ENCODE measurements at places on chromosomes 2 and 18. TPM values are rescaled to one million over a fixed set of nuclear protein-coding genes. Genes with fewer than 3 reads are reported as not detected.
A peak's percentile ranks its signal among the peaks of the same experiment; 100 is the strongest.

The LIPG gene
- 10.2 TPM for total RNA-seq

DNA sequence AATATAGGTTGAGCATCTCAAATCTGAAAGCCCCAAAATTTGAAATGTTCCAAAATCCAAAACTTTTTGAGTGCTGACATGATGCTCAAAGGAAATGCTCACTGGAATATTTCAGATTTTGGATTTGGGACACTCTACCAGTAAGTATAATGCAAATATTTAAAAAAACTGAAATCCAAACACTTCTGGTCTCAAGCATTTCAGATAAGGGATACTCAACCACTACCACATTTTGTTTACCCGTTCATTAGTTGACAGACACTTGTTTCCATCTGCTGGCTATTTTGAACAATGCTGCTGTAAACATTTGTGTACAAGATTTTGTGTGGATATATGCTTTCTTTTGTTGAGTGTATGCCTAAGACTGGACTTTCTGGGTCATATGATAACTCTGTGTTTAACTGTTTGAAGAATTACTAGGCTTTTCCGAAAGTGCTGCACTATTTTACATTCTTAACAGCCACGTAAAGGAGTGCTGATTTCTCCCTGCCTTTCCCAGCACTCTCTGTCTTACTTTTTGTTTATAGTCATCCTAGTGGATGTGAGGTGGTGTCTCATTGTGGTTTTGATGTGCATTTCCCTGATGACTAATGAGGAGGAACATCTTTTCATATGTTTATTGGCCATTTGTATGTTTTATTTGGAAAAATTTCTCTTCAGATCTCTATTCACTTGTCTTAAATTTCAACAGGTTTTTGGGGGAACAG lies 19.5 kb upstream of the DCDC2C start:
- no peak for DNase-seq

DNA sequence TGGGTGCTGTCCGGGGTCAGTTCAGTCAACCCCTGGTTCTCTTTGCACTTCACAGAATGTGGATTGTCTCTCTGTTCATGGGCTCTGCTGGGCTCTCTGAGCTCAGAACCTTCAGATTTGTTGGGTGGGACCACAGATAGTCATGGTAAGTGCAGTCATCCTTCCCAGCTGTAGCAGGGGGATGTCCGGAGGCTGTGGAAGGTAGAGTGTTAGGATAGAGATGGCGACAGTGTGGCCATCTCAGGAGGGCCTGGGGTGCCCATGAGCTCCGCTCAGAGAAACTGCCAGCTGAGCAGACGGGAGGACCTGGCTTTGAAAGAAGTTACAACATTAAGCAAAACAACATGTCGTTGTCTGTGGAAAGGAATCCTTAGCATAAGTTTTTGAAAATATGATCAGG lies 149.8 kb downstream of the FAM210A start:
- no peak for DNase-seq

DNA sequence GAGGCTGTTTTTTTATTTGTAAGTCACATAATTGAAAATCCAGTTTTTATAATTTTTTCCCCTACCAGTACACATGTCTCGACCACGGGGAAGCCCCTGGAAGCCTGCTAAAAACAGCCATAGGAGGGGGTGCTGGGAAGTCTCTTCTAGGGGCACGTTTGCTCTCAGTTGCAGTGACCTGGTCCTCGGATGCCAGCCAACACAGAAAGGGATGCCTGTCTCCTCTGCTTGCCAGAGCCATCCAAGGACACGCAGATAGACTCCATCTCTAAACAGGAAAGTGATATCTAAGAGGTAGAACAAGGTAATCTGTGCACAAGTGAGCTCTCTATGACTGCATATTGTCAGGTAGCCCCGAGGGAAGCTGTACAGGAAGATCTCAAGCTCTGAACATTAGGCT lies 255.8 kb downstream of the SETBP1 start:
- DNase-seq: no peak

GRCh38 chr2:178072000-178072382 lies 586 bp downstream of the PDE11A start:
- DNase-seq: no peak

DNA sequence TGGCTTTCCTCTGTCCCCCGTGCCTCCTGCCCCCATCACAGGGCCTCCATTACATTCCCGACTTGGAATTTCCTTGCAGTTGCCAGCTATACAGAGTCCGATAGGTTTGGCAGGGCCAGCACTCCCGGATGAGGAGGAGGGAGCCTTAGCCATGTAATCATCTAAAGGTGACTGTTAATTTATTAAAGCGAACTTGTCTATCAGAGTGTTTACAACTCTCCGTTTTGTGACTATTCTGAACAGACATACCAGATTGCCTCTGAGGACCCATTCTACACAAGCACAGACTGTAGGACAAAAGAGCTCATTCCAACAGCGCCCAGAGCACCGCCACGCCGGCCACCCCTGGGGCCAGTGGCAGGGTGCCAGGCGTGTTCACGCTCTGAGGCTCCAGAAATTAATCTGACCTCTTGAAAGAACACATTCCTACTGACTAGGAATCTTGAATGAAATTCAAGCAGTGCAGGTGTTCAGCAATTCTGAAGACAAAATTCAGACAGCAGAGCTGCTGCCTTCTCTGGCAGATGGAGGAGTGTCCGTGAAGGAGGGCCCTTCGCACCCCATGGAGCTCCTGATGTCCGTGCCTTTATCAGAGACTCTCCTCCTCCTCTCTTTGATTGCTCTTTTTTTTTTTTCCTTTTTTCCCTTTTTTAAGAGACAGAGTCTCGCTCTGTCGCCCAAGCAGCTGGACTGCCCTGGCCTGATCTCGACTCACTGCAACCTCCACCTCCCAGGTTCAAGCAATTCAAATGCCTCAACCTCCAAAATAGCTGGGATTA lies 58.1 kb upstream of the RALBP1 start:
- DNase-seq: no peak

- no peak for DNase-seq
Observed at GRCh38 chr2:181785691-181786344, 105.5 kb upstream of the NEUROD1 start.

- no peak for DNase-seq
Observed at GRCh38 chr2:3443506-3444084, 64.1 kb downstream of the TRAPPC12 start.

DNA sequence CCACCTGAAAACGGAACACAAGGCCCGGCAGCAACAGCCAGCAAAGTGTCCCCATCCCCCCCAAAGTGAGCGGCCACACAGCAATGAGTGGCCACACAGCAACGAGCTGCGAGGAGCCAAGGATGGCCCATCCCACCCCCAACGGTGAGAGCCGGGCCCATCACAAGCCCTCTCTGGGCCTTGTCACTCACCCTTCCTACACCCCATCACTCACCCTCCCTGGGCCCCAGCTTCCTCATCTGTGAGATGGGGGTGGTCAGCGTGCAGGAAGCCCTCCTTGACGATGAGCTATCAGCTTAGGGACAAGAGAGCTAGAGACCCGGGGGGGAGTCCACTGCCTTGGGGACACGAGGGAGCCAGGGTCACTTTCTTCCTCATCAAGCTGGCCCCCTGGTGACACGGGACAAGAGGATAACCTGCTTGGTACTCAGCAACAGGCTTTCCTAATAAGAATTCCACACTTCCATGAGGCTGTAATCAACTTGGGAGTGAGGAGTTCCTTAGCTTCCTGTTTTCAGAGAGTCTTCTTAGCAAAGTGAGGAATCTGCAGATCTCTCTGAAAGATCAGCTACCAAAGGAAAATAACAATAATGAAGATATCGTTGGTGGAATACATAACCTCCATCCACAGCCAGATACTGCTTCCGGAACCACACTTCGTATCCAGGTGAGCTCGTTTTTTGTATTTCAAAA lies 92.8 kb downstream of the HDAC4 start:
- DNase-seq: no peak

DNA sequence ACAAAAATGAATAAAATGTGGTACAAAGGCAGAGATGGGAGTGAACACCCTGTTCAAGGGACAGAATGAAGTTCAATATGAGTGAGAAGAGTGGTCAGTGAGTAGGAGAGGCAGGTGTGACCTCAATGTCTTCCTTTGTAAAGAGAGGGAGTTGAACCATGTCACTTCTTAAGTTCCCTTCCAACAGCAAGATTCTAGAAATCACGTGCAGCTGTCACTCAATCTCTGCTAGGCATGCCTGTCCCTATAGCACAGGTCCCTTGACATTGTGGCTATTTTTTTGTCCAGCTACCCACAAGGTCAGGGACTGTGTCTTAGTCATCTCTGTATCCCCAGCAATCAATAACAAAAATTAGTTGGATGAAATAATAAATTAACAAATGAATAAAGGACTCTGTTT lies 66.9 kb downstream of the VSNL1 start:
- no peak for DNase-seq

DNA sequence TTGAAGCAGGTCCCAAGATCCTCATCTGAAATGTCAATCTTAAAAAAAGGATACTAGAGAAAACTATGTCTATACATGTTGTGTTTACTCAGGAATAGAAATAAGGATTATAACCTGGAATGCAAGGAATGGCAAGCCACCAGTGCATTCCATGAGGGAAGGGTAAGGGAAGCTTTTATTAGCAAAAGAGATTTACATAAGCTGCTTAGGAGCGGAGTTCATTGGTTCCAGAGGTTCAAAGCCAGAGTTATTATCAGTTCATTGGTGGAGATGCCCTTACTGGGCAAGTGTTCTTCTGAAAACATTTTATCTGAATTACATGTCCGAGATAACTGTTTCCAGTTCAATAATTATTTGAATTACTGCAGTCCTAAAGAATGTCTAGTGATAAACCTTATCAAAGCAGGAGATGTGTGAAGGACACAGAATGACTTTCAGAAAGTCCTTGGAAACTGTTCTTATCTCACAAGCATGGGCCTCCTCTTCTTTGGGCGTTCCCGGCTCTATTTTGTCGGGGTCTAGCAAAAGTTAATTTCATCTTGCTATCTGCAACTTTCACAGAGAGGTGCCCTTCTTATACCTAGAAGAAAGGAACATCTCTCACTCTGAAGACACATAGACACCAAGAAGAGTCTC lies 23.5 kb downstream of the COMMD1 start:
- no peak for DNase-seq

The CLEC4F gene
- total RNA-seq: not detected

GRCh38 chr18:48931680-48932461 lies 18.9 kb downstream of the SMAD7 start:
- no peak for DNase-seq

DNA sequence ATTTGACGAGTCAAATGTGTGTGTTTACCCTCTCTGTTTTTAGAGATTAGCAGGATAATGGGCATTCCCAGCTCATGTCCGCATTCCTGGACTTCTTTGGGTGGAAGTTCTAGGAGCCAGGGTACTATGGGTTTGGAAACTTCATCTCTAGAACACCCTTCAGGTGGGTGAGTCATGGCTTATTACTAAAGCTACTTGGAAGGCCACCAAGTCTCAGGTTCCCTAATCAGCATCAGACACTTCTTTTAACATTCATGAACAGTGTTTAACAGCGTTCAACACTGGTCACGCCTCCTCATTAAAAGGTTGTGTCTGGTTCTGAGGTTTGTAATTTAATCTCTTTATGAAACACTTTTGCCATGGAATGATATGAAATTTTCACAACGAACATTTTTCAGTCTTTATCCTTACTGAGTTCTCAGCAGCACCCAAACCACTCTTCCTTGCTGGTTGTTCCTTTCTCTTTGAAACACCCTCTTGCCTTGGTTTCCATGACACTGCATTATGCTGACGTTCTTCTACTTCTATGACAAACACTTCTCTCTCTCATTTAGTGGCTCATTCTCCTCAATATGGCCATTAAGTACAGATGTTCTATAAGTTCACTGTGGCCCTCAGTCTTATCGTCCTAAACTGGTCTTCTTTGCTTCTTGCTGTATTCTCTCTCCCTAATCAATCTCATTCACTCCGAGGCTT lies 49.3 kb downstream of the MMADHC start:
- DNase-seq: no peak

- no peak for DNase-seq
Observed at GRCh38 chr2:16285813-16286510, 345.6 kb downstream of the MYCN start.

GRCh38 chr18:48030616-48031480 lies 100.4 kb upstream of the SMAD2 start:
- DNase-seq: no peak

DNA sequence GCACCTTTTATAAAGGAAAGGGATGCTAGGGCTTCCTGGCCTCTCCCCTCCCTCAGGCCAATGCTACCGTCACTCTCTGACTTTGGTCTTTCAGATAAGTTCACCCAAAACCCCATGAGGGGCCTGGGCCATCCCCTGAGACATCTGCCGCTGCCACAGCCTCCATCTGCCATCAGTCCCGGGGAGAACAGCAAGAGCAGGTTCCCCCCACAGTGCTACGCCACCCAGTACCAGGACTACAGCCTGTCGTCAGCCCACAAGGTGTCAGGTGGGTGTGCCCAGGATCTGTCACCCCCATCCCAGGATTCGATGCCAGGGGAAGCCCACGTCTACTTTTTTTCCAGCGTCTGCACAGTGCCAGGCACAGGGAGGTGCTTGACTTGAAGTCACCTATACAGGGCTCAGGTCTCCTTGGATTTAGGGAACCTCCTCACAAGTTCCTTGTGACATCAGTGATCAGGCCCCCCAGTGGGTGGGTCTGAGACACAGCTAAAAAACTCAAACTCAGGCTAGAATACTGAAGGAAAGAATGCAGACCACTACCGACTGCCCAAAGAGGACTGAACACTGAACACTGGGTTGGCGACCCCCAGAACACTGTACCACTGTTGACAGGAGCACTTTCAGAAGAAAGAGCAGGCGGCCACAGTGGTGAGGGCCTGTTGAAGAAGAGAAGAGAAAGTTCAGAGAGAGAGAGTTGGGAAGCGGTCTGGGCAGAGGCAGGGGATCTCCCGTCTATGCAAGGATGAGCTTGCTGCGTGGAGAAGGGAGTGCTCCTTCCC lies 85.3 kb downstream of the EPAS1 start:
- no peak for DNase-seq

DNA sequence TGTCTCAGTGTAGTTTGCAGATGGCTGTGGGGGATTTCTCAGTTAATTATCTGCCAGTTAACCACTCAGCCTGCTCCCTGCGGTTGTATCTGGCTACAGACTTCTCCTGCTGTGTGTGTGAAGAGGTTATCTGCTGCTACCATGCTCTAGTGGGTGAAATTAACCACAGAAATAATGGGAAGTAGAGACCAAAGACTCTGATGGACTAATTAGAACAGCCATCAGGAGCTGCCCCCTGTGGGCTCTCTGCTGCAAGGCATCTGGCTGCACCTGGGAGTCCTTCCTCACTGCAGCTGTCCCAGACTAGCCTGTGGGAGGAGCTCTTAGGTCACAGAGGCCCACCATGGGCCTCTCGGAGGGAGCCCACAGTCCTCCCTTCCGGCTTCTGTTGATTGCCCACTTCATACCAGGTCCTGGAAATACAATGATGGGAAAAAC lies 66.6 kb downstream of the CTIF start:
- DNase-seq: no peak

The ASB18 gene
- 0.82 TPM for total RNA-seq

GRCh38 chr2:105744091-105744908 lies 412 bp upstream of the NCK2 start:
- DNase-seq: peak; percentile 82

The ATIC gene
- 13.9 TPM for total RNA-seq

The IL36RN gene
- total RNA-seq: not detected

The CYRIA gene
- 227 TPM for total RNA-seq

DNA sequence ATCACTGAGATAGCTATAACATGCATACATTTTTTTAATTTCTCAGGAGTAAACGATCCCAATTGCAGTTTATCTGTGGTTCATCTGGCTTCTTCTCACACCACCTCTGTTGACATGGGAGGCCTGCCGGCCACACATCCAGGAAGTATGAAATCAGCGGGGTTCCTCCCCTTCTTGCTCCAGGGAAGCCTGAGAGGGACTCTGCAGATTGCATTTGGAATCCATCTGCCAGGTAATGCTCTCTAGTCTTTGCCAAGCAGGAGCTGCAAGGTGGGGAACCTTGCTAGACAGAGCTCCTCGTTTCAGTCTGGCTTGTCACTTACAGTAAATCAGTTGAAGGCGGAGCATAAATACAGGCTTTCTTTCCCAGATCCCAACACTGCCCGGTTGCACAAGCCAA lies 49.9 kb downstream of the SOX11 start:
- no peak for DNase-seq

Measured in frontal cortex (tissue), 4 donors.